ENCODE measurements at places on chromosomes 1 and 21. TPM values are rescaled to one million over a fixed set of nuclear protein-coding genes. Genes with fewer than 3 reads are reported as not detected.
A peak's percentile ranks its signal among the peaks of the same experiment; 100 is the strongest.

Gene NIBAN1
- total RNA-seq, result 248 TPM

Gene LDLRAP1
- total RNA-seq, result 14.4 TPM

Gene TMPRSS15
- total RNA-seq, result not detected

Gene CYP4A11
- total RNA-seq, result not detected

Gene RASAL2
- 28.3 TPM for total RNA-seq

GRCh38 chr1:92623187-92623778 lies 136.6 kb upstream of the GFI1 start:
- no peak for DNase-seq

DNA sequence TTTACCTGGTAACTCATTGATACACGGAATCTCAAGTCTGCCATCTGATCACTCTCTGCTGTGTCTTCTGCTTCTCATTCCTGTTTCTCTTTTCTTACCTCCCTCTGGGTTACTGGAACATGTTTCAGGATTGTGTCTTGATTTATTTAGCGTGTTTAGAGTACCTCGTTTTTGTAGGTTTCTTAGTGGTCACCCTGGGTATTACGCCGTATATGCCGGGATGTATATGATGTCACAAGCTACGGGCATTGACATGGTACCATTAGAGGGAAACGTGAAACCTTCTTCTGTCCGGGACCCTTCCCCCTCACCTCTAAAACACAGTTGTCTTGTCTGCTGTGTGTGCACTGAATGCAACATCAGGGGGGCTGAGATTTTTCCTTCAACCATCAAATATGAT lies 2.8 kb downstream of the ACTRT2 start:
- DNase-seq, result no peak

- DNase-seq, result no peak
Measured at GRCh38 chr1:197173571-197174507, 27.4 kb upstream of the ASPM start.

GRCh38 chr21:37536616-37537278 lies 170.2 kb downstream of the DYRK1A start:
- no peak for DNase-seq

GRCh38 chr1:178869119-178869697 lies 1.7 kb downstream of the ANGPTL1 start:
- no peak for DNase-seq

DNA sequence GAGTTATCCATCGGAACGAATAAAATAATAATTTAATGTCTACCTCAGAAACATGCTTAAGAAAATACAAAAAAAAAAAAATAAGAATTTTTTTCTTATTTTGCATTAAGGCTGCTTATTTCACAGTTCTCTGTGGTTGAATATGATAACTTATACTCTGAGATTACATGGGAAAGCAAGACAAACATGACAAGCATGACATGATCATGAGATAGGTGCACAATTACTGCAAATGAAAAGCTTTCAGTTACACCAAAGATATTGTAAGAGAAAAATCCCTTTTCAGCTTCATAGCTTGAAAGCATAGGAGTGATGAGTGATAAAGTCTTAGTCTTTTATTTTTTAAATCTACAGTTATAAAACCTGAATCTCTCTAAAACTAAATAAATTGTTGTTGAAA lies 154.1 kb downstream of the BRINP3 start:
- DNase-seq, result no peak

DNA sequence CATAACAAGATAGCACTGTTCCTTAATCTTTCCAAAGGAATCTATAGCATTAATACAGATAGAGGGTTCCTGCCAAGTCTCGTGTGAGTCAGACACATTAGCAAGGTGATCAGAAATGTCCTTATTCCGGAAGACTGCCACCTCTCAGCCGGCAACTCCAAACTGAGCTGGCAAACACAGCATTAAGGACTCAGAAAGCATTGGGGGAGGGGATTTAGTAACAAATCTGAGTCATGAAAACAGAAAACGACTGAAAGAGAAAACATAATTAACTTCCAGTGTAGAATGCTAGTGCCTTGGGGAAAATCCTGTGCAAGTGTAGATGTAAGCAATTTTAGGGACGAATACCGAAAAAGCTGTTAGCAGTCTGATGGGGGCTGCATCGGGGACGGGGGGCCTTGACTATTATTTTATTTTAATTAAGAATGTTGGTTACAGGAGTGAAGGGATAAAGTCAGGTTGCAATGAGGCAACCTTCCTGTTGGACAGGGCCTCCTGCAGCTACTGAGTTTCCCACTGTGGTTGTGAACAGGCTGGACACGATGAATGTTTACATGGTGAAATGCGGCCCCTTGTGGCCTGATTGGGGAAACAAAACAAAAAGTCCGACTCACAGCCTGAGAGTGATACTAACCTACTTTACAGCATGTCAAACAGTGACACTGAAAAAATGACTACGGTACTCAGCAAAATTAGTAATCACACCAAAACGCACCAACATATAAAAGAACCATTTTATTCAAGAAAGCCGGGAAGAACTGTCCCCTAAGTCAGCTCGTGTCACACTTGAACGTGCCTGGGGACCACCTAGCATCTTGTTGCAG lies 20.7 kb downstream of the MIS18A start:
- DNase-seq, result peak; percentile 58

DNA sequence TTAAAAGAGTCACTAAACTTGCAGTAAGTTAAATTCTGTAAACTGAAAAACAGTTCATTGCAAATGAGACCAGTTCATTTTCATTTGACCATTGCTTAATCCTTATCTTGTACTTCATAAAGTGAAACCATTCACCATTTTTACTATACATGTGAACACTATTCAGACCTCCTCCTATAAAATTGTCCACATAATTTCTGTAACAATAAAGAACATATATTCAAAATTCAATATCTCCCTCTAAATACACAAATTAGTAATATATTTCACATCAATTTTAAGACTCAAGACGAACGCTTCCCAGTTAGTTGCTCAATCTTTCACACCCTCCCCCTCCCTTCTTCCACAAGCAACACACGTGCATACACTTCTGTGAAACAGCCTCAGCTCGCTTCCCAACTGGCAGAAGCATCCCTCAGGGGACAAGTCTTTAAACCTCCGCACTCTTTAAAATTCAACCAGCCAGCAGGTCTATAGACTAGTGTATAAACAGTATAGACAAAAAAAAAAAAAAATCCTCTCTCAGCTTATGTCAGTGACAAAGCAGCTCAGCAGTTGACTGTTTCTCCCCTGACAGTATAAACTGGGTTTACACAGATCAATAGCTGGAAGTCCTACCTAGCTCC lies 99.6 kb downstream of the DENND1B start:
- DNase-seq, result no peak

GRCh38 chr1:227921461-227922185 lies 26.1 kb downstream of the WNT9A start:
- DNase-seq, result no peak

Data from left ventricle myocardium inferior (tissue), 1 donor.